ENCODE measurements at places on chromosomes 11 and 22. TPM values are rescaled to one million over a fixed set of nuclear protein-coding genes. Genes with fewer than 3 reads are reported as not detected.

The PLEKHA7 gene
- total RNA-seq = 167 TPM

The CREB3L1 gene
- total RNA-seq = 4.3 TPM

GRCh38 chr11:76226626-76227025, 20.3 kb upstream of the WNT11 start:
- no peak for DNase-seq

GRCh38 chr22:34763496-34763895, 302.5 kb upstream of the ISX start:
- no peak for DNase-seq

DNA sequence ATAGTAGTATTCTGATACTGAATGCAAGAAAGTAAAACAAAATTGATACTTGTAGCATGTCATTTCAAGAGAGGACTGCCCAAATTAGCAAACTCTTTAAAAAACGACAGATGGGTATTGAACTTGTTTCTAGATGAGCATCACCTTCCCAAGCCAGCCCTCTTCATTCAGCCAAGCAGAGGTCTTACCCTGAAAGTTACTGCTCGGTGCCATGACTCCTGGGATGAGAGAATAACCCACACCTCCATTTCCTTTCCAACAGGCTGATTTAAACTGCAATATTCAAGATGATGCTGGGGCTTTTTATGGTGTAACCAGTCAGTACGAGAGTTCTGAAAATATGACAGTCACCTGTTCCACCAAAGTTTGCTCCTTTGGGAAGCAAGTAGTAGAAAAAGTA, 84.5 kb upstream of the RASSF10 start:
- DNase-seq = no peak
